NCI-H1105 treated with DMSO at 0.1 percent for 48 hours (cell line): ENCODE measurements at places on chromosomes 1 and 21.

GRCh38 chr1:43832998-43833397, 100.6 kb upstream of the ARTN start:
- no peak for DNase-seq

DNA sequence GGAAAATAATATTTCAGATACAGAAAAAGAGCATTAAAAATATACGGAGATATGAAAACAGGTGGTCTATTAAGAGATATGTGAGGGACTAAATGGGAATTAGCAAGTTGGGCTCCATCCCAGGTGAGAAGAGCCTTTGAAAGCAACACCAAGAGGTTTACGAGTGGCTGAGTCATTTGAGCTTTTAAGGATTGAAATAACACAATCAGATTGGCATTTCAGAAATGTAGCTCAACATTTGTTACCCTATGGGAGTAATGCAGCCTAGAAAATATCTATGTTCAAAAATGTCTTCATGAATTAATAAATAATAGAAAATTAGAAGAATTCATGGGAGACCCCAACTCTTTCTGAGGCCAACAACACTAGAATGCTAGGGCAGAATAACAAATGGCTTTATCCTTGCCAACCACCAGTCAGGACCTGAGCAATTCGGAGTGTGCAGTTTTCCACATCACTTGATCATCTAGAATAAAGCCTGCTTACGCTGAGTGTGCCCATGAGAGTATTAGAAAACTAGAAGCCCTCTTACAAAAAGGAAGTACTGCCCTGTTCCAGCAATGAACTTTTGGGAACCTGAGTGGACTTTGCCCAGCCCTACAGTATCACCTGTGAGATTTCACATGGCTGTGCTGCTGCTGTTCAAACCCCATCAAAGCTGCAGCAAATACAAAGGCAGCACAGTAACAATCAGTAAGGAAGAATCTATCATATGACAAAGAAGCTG, 538.0 kb upstream of the CAMK1G start:
- DNase-seq: no peak

- peak; percentile 98 for DNase-seq
Measured at GRCh38 chr1:53956308-53957168, 10.4 kb downstream of the LRRC42 start.

DNA sequence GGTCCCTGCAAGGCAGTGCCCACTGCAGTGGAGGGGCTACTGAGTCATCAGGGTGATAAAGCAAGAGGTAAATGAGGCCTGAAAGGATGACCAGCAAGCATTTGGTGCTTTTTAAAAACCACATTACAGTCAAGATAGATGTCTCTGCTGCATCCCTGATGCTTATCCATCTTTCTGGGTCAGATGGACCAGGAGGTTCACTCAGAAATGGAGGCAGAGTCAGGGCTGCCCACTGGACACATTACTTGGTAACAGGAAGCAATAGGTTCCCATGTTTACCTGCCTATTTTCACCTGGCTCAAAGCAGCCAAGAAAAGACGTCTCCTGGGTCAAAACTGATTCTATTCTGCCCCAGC, 3.6 kb downstream of the SPATA46 start:
- no peak for DNase-seq

DNA sequence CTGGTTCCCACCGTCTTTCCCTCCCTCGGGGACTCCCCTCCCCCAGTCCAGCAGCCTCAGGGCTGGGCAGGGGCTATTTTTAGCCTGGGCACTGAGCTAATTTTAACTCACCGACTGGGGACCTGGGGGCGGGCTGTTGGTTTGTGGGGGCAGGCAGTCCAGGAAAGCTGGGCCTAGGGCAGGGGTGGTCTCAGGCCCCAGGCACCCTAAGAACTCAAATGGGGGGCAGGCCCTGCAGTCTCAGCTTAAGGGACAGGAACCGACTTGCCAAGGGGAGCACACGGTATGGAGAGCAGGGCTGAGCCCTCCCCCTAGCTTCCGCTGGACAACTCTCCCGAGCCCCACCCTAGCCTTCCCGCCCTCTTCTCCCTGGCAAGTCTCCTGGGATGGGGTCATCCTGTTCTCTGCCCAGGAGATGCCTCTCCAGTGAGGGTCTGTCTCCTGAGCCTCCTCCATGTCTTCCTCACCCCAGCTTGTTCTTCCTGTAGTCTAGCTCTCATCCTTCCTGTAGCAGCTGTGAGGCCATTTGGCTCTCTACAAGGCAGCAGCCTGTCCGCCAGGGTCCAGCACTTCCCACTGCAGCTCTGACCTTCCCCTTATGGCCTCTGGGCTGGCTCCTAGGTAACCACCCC, 10.1 kb downstream of the MEF2D start:
- DNase-seq: no peak

GRCh38 chr1:71307451-71307850, 226.6 kb upstream of the ZRANB2 start:
- no peak for DNase-seq

DNA sequence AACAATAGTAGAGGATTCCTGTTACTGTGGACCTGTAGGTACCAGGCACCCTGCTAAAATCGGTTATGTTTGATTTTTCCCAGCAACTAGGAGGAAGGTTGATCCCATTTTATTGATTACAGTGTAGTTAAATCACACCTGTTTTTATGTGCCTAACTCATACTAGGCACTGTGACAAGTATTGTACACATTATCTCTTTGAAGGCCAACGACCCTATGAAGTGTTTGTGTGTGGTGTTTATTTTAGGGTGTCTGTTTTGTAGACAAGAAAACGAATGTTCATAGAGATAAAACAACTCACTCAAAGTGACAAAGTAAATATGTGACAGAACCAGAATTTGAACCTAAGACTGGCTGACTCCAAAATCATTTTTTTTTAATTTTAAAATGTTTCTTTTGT, 49.5 kb downstream of the FGGY start:
- DNase-seq: no peak

GRCh38 chr1:233909195-233909594, 4.7 kb downstream of the SLC35F3 start:
- no peak for DNase-seq

GRCh38 chr1:183877053-183877720, 72.3 kb downstream of the RGL1 start:
- DNase-seq: no peak

DNA sequence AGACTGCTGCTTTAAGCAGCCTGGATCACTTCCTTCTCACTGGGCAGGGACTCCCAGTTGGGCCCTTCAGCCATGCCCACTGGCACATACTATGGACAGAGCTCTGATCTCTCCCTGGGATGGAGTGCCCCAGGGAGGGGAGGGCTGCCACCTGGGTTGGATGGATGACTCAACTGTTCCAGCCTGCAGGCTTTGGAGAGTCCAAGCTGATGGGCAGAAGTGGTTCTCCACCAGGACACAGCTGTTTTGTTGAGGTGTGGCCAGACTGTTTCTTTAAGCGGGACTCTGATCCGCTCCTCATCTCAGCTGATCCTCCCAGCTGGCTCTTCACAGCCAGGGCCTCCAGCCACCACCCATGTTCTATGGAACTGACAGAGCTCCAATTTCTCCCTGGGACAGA, 166.9 kb downstream of the MAGI3 start:
- no peak for DNase-seq

DNA sequence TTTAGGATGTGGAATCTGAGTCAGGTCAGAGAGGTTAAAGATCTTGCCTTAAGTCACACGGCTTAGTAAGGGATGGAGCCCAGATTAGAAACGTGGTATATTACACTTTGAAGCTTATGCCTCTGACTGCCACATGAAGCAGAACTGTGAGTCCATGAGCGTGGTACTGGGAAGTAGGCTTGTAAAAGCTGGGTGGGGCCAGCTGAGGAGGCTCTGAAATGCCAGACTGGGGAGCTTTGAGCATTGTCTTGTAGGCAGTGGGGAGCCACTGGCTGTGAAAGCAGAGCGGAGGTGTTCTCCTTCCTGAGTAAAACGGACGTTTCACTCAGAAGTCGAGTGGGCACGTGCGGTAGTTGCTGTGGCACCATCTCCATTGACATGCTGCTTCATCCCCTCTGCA, 72.6 kb upstream of the USP24 start:
- no peak for DNase-seq

DNA sequence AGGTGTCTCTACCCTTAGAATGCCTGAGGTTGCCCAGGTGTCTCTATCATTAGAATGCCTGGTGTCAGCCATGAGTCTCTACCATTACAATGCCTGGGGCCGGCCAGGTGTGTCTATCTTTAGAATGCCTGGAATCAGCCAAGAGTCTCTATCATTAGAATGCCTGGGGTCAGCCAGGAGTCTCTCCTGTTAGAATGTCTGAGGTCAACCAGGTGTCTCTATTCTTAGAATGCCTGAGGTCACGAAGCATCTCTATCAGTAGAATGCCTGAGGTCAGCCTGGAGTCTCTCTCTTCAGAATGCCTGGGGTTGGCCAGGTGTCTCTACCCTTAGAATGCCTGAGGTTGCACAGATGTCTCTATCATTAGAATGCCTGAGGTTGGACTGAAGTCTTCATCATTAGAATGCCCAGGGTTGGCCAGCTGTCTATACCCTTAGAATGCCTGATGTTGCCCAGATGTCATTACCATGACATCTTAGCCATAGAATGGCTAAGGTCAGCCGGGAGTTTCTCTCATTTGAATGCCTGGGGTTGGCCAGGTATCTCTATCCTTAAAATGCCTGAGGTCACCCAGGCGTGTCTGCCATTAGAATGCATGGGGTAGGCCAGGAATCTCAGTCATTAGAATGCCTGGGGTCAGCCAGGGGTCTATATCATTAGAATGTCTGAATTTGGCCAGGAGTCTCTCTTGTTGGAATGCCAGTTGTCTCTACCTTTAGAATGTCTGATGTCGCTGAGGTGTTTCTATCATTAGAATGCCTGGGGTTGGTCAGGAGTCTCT, 44.0 kb downstream of the RNF187 start:
- DNase-seq: no peak

DNA sequence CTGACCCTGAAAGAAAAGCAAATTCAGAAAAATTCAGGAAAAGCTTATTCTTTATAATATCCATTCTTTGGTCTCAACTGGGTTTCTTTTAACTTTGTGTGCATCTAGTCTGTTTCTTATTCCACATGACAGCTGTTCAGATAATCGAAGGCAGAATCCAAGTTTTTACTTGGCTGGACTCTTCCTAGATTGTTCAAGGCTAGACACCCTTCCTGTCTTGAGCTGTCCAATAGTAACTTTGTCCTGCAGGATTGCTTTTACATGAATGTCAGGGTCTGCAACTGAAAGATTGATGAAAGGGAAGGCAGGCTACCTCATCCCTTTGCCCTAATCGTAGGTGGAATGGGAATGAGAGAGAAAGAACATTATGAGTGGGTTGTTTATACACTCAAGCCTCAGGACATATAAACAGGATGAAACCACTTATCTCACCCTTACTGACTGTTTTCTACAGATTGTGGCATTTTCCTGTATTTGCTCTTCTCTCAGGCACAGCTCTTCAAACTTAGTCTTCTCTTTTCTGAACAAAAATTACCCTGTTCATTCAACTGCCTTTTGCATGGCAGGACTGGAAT, 76.9 kb downstream of the LEPR start:
- DNase-seq: no peak

DNA sequence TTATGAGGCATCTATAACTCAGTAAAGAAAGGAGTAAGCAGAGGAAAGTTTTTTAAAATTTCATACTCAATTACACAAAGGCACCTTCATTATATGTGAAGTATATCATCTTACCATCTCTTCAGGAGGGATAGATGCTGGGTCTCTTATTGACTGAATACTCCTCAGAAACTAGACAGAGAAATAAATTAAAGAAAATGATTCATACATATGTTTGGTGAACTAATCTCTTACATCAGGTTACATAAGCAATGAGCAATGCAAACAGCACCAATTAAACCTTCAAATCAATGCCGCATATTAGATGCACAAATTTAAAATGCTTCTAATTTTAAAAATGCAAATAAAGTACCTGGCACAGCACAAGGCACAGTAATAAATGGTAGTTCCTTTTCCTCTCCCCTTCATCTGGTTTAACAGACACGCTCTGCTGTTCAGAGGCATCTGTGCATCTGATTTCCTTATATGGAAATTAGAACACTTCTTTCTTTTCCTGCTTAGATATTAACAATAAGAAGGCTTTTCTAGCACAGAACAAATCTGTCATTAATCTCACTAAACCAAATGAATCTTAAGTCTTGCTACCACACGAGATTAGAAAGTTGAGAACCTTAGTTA, 20.0 kb downstream of the SCYL3 start:
- DNase-seq: no peak

DNA sequence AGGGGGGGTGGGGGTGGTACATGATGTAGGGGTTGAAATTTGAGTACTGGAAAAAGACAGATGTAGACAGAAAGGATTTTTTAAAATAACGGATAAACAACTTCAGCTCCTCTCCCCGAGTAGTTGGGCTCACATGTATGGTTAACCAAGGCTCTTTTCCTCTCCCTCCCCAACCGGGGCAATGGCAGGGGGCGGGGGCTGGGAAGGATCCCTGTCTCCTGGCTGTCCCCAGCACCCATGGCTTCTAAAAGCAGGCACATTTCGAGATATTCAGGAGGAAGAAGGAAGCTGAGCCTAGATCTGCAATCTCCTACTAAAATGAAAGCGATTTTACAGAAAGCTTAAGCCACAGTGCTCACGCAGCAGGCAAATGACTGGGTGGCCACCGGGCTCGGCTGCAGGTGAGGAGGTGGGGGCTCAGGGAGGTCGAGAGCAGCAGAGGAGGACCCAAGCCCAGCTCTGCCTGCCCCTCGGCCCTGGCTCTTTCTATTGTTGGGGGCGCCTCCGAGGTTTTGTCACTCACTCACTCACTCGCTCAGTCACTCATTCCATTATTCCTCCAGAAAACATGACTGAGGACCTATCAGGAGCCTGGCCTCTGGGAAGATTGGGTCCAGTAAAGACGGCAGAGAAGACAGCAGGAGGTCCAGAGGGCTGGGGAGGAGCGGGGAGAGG, 573.3 kb downstream of the PTPRU start:
- DNase-seq: no peak

DNA sequence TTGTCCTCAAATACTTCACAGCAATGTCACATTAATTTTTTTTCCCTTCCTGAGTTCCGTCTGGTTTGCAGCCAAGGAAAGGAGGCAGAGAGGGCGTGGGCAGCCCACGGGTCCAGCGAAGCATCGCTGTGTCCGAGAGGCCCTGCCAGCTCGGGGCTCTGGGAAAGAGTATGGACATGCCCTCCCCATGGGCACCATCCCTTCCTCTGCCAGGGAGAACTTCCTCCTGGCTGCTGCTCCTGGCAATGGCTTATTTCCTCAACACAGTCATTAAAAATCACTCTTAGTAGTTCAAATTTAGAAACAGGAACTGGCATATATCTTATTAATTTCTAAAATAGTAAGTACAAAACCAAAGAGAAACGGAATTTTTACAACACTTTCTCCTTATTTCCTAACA, 115.4 kb downstream of the RIPK4 start:
- DNase-seq: no peak
